Activated naive CD4-positive, alpha-beta T cell treated with anti-CD3 and anti-CD28 coated beads, Interleukin-2, amount 50 U/mL, for 16 hours (primary cell): ENCODE measurements at places on chromosomes 6 and 20.

DNA sequence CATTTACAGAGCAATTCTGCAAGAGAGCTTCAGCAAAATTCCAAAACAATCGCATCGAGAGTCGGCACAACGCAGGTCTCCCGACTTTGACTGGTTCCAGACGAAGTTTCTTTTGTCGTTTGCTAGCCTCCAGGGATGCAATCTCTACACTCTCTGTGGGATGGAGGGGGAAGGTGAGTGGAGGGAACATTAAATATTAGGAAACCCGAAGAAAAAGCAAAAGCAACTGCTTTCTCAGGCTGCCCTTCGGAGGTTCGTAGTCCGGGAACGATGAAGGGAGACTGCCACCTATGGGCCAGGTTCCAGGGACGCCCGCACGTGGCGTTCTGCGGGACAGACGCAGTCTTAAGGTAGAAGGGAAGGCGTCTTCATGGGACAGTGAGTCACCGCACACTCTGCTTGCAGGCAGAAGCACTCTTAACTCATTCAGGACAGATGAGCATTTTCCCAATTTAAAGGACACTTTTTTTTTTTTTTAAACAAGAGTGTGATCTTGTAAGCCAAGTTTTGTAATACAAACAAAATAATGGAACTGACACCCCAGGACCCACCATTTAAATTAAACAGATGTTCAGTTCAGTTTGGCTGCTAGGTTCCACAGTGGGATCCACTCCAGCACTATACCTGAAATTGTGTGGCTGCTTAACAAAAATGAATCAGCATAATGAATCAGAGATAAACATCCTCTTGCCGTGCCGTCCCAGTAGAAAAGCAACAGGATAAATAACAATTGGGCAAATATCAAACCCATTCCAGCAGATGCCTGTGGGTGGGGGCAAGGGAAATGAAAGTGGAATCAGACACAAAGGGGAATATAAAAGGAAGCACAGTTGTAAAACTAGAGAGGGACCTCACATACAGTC, 65.8 kb upstream of the ARMC2 start:
- peak; percentile 82 for DNase-seq

DNA sequence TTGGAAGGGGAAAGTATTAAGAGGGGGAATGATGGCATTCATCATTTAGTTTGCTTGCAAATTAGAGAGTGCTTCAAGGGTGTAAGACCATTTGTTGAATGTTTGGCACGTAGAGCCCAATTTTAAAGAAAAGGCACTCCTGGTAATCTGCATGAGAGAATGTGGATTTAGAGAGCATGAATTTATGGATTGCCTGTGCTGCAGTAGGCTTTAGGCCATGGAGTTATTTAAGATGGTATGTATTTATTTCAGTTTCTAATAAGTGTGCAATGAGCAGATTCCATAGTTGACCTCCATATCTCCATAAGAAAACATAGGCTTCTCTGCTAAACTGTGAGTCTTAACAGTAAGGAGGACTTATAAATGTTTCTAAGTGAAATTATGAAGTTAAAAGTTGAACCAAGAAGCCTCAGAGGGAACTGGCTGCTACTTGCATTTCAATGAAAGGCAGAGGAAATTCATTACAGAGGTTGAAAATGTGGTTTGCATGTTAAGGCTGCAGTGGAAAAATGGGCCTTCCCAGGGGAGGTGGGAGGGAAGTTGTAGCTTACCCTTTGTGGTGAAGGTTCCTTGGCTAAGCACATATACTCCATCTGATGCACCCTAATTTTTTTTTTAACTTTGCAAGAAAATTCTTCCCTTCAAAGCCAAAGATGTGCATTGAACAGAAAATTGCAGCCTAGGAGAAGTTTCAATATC, 134.2 kb downstream of the CARMIL1 start:
- DNase-seq, result no peak

GRCh38 chr20:36571564-36572504, 1.6 kb upstream of the TGIF2 start:
- DNase-seq, result no peak

DNA sequence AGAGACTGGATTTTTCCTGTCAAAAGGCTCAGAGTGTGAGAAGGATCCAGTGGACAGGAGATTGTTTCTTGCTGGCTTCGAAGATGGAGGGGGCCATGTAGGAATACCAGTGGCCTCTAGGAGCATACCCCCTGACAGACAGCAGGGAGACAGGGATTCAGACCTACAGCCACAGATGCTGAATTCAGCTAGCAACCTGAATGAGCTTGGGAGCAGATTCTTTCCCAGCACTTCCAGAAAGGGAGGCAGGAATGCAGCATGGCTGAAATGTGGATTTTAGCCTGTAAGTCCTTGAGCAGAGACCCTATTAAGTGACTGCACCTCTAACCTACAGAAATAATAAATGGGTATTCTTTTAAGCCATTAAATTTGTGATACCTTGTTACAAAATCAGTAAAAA, 44.6 kb downstream of the STXBP5 start:
- no peak for DNase-seq
